Activated naive CD4-positive, alpha-beta T cell treated with anti-CD3 and anti-CD28 coated beads, Interleukin-2, amount 10 ng/mL, durations not matched to agents 7 days and 5 days (primary cell): ENCODE measurements at places on chromosomes 12 and 14.
A peak's percentile ranks its signal among the peaks of the same experiment; 100 is the strongest.

DNA sequence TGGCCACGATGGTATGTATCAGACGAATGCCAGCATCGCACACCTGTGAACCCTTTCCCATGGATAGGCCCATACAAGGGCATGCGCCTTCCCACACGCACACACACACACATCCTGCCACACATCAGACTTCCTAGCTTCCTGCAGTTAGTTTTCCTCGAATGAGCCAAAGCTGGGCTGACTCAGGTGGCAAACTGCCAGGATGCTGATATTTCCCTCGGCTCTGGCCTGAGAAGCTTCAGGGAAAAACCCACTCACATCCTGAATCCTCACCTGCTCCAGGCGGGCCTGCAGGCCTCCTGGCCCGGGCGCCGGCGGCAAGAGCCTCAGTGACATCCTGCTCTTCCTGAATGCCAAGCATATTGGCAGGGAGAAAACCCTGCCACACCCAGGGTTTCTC, 22.4 kb downstream of the CALM1 start:
- no peaks in the 10 kb centered on the region for H3K36me3 ChIP-seq
- no peaks in the 10 kb centered on the region for H3K4me1 ChIP-seq
- peaks cover 5% of the 10 kb centered on the region for H3K27me3 ChIP-seq
- DNase-seq: no peak
- H3K27ac ChIP-seq: no peak overlapping the region

DNA sequence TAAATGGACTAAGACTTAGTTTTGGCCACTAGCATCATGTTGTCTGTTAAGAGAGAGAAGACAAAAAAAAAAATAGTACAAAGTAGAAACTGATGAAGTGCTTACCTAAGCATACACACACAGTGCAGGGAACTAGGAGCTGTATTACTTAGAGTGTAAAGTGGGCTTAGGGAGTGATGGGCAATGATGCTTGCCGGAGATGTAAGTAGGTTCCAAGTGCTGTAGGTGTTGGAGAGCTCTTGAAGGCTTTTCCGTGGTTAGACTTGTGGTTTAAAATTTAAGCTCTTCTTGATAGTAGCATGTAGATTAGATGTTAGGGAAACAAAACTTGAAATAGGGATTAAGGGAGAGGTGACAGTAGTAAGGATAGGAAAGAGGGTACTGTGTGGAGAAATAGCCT, 34.7 kb downstream of the MIA2 start:
- H3K27me3 ChIP-seq: no peaks in the 10 kb centered on the region
- peaks cover 34% of the 10 kb centered on the region for H3K36me3 ChIP-seq
- peak overlapping the region; percentile 94 for H3K27ac ChIP-seq
- H3K4me1 ChIP-seq: peaks cover 62% of the 10 kb centered on the region

GRCh38 chr12:106913456-106913855, 42.3 kb upstream of the TMEM263 start:
- peaks cover 29% of the 10 kb centered on the region for H3K4me1 ChIP-seq
- no peak for DNase-seq
- H3K27ac ChIP-seq: no peak overlapping the region

GRCh38 chr14:54309615-54310014, 87.2 kb upstream of the CDKN3 start:
- H3K27ac ChIP-seq: no peak overlapping the region
- no peaks in the 10 kb centered on the region for H3K4me1 ChIP-seq
- no peaks in the 10 kb centered on the region for H3K36me3 ChIP-seq

GRCh38 chr14:77306416-77306815, 14.3 kb downstream of the POMT2 start:
- H3K36me3 ChIP-seq: no peaks in the 10 kb centered on the region
- H3K4me3 ChIP-seq: no peak overlapping the region
- no peak overlapping the region for H3K27ac ChIP-seq
- DNase-seq: no peak

DNA sequence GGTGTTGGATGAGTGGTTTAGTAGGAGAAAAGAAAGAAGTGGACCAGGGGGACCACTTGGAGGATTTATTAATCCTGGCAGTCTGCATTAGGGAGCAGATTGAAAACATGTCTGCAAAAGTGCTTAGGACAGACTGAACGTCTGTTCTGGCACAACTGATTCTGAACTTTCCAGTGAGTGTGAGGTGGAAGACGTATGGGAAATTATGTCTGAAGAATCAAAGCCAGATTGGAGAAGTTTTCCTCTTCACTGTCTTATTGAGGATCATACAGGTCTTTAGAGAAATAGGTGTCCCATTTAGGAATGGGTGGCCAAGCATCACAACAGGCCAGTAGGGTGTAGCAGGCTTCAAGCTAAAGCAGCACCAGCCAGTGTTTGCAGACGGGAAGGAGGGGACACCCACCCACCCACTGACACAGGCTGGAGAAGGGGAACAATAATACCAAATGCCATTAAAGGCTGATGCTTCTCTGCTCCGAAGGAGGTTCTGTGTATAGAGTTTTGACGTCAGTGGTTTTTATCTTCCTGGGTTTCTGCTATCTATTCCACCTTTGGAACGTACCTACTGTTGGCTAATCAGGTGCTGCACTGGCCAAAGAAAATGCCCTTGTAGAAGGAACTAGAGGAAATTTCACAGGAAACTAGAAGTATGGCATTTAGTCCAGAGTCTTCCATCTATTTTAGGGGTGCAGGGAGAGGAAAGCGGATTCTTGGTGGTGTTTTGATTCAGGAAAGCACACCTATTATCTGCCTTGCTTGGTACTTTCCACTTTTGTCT, 1.8 kb downstream of the SRRM4 start:
- H3K4me1 ChIP-seq: no peaks in the 10 kb centered on the region
- no peak overlapping the region for H3K4me3 ChIP-seq
- no peak for DNase-seq
- H3K27ac ChIP-seq: no peak overlapping the region
- H3K27me3 ChIP-seq: peaks cover 31% of the 10 kb centered on the region

GRCh38 chr14:96965885-96966595, 168.9 kb downstream of the VRK1 start:
- H3K4me1 ChIP-seq: peaks cover 23% of the 10 kb centered on the region
- H3K27ac ChIP-seq: no peak overlapping the region
- no peak for DNase-seq
- H3K4me3 ChIP-seq: no peak overlapping the region
- H3K27me3 ChIP-seq: no peaks in the 10 kb centered on the region

DNA sequence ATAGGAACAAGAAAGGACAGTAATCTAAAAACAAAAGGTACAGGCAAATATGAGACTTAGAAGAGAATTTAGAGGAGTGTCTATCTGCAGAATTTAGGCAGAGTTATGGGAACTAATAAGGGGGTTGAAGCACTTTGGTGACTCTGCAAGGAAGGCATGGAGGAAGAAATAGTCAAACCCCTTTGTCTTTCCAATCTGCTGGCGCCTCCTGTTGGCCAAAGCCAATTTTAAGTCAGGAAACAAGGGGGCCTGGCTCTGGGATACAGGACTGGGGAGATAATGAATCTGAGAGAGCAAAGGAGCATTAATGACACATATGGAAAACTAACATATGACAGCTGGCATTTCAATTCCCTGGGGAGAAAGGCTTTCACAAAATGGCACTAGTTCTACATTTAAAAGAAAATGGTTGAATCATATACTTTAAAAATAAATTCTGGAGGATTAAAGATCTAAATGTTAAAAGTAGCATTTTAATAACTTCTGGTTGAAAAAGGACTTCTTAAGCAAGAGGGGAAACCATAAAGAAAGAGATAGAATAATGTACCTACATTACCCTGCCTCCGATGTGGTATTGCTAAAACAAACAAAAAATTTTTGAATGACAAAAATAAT, 48.5 kb upstream of the CSRP2 start:
- peak; percentile 53 for DNase-seq
- no peaks in the 10 kb centered on the region for H3K27me3 ChIP-seq
- H3K27ac ChIP-seq: no peak overlapping the region
- H3K36me3 ChIP-seq: no peaks in the 10 kb centered on the region

GRCh38 chr12:53719649-53720048, 7.6 kb downstream of the CALCOCO1 start:
- H3K4me1 ChIP-seq: peaks cover 3% of the 10 kb centered on the region
- H3K27ac ChIP-seq: no peak overlapping the region
- peaks cover 23% of the 10 kb centered on the region for H3K36me3 ChIP-seq
- DNase-seq: no peak

- H3K36me3 ChIP-seq: no peaks in the 10 kb centered on the region
- DNase-seq: no peak
- peaks cover 4% of the 10 kb centered on the region for H3K27me3 ChIP-seq
- no peak overlapping the region for H3K4me3 ChIP-seq
Observed at GRCh38 chr12:93174048-93174447, 203.7 kb upstream of the NUDT4 start.

DNA sequence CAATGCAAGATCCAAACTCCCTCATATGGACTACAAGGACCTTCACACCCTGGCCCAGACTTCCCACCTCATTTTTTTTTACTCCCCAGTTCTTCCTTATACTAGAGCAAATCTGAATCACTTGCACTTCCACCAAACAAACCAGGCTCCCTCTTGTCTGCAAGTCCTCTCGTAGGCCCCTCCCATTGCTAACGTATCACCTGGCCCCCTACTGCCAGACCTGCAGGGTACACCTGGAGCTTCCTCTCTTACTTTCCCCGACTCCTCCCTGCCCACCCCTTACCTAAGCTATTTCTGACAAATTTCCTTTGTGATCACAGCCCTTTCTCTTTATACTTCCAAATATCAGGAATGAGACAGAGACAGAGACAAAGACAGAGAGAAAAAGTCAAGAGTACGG, 463.9 kb downstream of the GALC start:
- no peak overlapping the region for H3K27ac ChIP-seq
- H3K4me3 ChIP-seq: no peak overlapping the region
- no peaks in the 10 kb centered on the region for H3K27me3 ChIP-seq
- no peaks in the 10 kb centered on the region for H3K4me1 ChIP-seq
- no peak for DNase-seq

DNA sequence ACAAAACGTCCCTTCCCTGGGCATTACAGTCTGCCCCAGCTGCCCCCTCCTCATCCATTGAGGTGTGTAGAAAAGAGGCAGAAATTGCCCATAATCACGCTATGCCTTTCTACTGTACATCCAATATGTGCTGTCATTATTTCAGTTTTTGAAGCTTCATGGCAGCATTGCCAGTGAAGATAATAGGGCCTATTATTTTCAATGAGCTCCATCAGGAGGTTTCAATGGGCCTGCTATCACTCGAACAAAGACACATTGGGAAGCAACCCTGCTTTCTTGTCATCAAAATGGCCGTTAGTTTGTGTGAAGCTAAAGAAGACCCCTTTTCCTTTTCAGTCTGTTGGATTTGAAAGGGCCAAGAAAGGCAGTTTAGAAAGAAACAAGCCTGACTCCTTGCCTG, 653.8 kb downstream of the NOVA1 start:
- H3K4me3 ChIP-seq: no peak overlapping the region
- H3K4me1 ChIP-seq: no peaks in the 10 kb centered on the region
- no peak for DNase-seq
- H3K36me3 ChIP-seq: no peaks in the 10 kb centered on the region
- no peak overlapping the region for H3K27ac ChIP-seq
- no peaks in the 10 kb centered on the region for H3K27me3 ChIP-seq

DNA sequence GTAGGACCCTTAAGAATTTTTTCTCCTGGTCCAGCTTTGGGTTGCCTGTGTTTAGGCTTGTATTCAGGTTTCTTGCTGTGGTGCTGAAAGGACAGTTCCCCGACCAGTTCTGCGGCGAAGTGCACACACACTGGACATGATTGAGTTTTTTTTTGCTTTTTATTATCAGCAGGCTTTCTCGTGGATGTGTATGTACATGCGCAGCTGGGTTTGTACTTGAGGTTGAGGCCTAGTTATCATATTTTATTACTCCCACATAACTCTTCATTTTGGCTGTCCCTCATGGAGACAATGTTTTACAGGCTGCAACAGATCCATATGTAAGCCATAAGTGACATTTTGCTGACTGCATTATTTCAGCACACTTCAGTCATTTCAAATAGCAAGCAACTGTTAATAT, 2.5 kb downstream of the SCN8A start:
- H3K27me3 ChIP-seq: peaks cover 66% of the 10 kb centered on the region
- peak; percentile 66 for DNase-seq
- H3K4me3 ChIP-seq: no peak overlapping the region
- no peaks in the 10 kb centered on the region for H3K36me3 ChIP-seq

- no peak overlapping the region for H3K27ac ChIP-seq
- no peak overlapping the region for H3K4me3 ChIP-seq
- H3K36me3 ChIP-seq: no peaks in the 10 kb centered on the region
- H3K4me1 ChIP-seq: no peaks in the 10 kb centered on the region
Observed at GRCh38 chr12:128191380-128191779, 75.6 kb upstream of the TMEM132C start.

- no peaks in the 10 kb centered on the region for H3K27me3 ChIP-seq
- no peak for DNase-seq
- no peak overlapping the region for H3K27ac ChIP-seq
- H3K4me3 ChIP-seq: no peak overlapping the region
- H3K36me3 ChIP-seq: no peaks in the 10 kb centered on the region
Observed at GRCh38 chr14:82052778-82053177, 519.1 kb upstream of the SEL1L start.

DNA sequence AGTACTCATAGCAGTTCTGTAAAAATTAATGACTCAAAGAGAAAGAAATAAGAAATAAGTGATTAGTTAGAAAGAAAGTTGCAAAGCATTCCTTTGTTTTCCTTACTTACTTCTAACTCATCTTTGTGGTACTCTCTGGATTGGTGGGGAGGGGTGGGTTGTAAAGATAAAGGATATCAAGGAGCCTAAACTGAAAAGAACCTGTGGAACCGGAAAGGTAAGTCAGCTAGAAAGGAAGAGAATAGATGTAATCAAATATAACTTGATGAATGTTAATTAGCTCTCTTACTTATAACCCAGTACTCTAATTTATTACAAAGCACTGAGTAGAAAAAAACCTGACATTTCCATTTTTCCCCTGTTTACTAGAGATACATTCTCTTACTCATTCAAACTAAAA, 37.5 kb upstream of the KRR1 start:
- DNase-seq: no peak
- H3K4me1 ChIP-seq: no peaks in the 10 kb centered on the region
- no peaks in the 10 kb centered on the region for H3K36me3 ChIP-seq
- no peak overlapping the region for H3K4me3 ChIP-seq
- no peak overlapping the region for H3K27ac ChIP-seq

GRCh38 chr12:106031761-106032622, 106.8 kb downstream of the NUAK1 start:
- no peak overlapping the region for H3K27ac ChIP-seq
- H3K4me3 ChIP-seq: no peak overlapping the region
- H3K27me3 ChIP-seq: peaks cover 7% of the 10 kb centered on the region
- no peaks in the 10 kb centered on the region for H3K36me3 ChIP-seq
- no peak for DNase-seq

- no peak for DNase-seq
- H3K4me3 ChIP-seq: no peak overlapping the region
- H3K27ac ChIP-seq: no peak overlapping the region
- H3K36me3 ChIP-seq: no peaks in the 10 kb centered on the region
Observed at GRCh38 chr14:50714450-50715073, 46.5 kb upstream of the SAV1 start.

- DNase-seq: no peak
- no peak overlapping the region for H3K4me3 ChIP-seq
- H3K36me3 ChIP-seq: no peaks in the 10 kb centered on the region
- H3K27me3 ChIP-seq: peaks cover 47% of the 10 kb centered on the region
Observed at GRCh38 chr12:32402946-32403345, 3.6 kb downstream of the FGD4 start.

- H3K27ac ChIP-seq: no peak overlapping the region
- H3K36me3 ChIP-seq: no peaks in the 10 kb centered on the region
- H3K27me3 ChIP-seq: no peaks in the 10 kb centered on the region
Observed at GRCh38 chr14:80491131-80491530, 279.8 kb upstream of the DIO2 start.

GRCh38 chr12:26705851-26706250, 127.1 kb downstream of the ITPR2 start:
- H3K27me3 ChIP-seq: no peaks in the 10 kb centered on the region
- H3K4me3 ChIP-seq: no peak overlapping the region
- DNase-seq: no peak
- no peaks in the 10 kb centered on the region for H3K4me1 ChIP-seq
- H3K36me3 ChIP-seq: peaks cover 10% of the 10 kb centered on the region
- H3K27ac ChIP-seq: no peak overlapping the region
